ENCODE measurements at places on chromosomes 1 and 21. TPM values are rescaled to one million over a fixed set of nuclear protein-coding genes. Genes with fewer than 3 reads are reported as not detected.

GRCh38 chr1:246213947-246214346, 293.1 kb downstream of the SMYD3 start:
- no peak for DNase-seq

DNA sequence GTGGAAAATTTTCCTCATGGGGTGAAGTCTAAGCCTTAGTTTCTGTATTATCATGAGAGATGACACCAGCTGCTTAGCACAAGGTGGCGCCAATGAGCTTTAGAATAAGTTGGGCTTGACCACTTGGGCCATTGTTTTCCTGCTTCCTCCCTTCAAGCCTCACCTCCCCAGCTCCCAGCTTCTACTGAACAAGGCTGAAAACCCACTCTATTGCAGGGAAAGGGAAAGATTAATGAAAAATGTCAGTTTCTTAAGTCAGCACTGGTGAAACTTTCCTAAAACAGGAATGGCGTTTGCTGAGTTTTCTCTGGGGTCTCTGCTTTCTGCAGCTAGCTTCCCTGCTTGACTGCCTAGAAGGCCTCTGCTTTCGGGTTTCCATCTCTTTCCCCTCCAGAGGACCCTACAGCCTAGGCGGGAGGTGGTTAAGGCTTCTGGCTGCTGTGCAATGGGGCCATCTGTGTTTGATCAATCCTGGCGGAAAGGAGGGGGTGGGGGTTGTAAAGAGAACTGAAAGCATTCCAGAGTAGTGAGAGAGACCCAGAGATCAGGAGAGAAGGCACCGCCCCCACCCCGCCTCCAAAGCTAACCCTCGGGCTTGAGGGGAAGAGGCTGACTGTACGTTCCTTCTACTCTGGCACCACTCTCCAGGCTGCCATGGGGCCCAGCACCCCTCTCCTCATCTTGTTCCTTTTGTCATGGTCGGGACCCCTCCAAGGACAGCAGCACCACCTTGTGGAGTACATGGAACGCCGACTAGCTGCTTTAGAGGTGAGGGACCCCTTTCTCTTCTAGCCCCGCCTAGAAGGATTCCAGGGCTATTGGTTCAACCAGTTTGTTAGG, at the start of gene OLFML3:
Gene OLFML3, plus strand, starts transcription at position 612 of the 840 bp plus-strand sequence. Its CDS starts 43 bp downstream, at position 655.
- peak; percentile 91 for DNase-seq

VWA1 gene
- 0.12 TPM for total RNA-seq

GRCh38 chr1:12005488-12006166, 13.7 kb upstream of the MIIP start:
- no peak for DNase-seq

S100A8 gene
- total RNA-seq = not detected

GRCh38 chr1:35432231-35432630, 125.0 kb downstream of the KIAA0319L start:
- no peak for DNase-seq

DNA sequence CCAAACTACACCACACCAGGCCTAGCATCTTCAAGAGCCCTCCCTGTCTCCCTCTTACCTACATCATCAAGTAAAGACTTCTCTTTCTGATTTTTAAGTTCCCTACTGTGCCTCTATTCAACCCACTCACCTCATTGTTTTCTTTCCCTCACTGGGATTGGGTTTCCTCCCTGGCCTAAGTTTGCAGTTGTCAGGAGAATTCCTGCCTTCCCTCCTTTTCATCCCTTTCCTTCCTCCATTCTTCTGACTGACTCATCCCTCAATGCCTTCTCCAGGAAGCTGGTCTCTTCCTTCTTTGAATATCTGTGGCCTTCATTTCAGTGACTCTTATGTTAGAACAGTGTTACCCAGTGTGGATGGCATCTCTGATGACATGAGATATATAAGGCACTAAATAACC, 139.9 kb upstream of the KIAA0040 start:
- DNase-seq = no peak

S1PR1 gene
- total RNA-seq = 6.8 TPM

CD1B gene
- total RNA-seq = not detected

IL19 gene
- total RNA-seq = not detected

GRCh38 chr1:208004851-208005250, 93.9 kb upstream of the CD34 start:
- peak; percentile 29 for DNase-seq

ACTN2 gene
- total RNA-seq = 0.02 TPM

- peak; percentile 79 for DNase-seq
These were observed 165.9 kb downstream of the ADGRL4 start for GRCh38 chr1:78840453-78841271.

ZZZ3 gene
- total RNA-seq = 105 TPM

DNA sequence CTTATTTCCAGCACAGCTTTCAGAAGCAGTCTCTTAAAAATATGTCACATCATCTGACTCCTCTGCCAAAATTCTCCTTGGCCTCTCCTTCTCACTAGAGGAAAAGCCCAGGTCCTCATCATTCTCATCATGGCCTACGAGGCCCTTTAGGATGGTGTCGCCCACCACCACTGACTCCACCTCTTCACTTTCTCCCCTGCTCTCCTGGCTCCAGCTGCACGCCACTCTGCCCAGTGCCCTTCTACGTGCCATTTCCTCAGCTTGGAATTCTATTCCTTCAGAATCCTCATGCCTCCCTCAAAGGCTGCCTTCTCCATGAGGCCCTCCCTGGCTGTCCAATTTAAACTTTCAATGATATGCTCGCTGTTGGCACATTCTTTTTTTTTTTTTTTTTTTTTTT, 25.3 kb upstream of the BTG2 start:
- DNase-seq = no peak

SELP gene
- not detected for total RNA-seq

GRCh38 chr21:18449605-18450550, 46.3 kb upstream of the TMPRSS15 start:
- DNase-seq = no peak

GRCh38 chr1:201848230-201848629, 19.3 kb downstream of the IPO9 start:
- no peak for DNase-seq

GRCh38 chr1:50278961-50279360, 144.3 kb downstream of the DMRTA2 start:
- no peak for DNase-seq

DNA sequence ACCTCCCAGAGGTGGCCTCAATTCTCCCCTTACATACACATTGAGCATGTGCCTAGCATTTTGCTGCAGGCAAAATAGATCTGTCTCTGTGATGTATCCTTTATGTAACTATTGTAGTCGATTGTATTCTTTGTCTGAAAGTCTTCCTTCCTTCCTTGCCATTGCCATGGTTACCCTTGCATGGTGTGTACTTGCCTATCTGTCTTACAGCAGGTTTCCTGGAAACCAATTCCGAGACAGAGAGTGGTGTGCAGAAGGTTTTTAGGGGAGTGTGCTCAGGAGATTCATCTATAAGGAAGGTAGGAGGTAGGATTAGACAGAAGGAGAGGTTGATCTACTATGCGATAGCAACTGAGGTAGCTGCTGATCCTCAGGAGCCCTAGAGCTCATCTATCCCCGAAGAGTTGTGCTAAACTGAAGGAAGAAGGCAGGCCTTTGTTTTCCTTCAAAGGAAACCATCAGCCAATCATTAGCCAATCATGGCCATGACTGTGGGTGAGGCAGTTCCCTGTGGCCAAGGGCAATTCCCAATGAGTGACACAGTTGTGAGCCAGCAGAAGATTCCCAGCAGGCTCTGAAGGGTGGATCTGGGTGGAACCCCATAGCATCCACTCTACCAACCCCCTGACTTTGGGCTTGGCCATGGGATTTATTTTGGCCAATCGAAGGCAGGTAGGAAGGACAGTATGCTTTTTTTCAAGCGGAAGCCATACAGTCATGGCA, 15.0 kb downstream of the CITED4 start:
- peak; percentile 28 for DNase-seq

GRCh38 chr1:174134003-174134659, 25.2 kb upstream of the RABGAP1L start:
- no peak for DNase-seq

FAM163A gene
- not detected for total RNA-seq

All from M059J (cell line).